ENCODE measurements at places on chromosomes 13 and 19.

- no peak for DNase-seq
Observed at GRCh38 chr19:52214241-52214640, 24.4 kb downstream of the PPP2R1A start.

GRCh38 chr13:53088871-53089270, 60.3 kb downstream of the OLFM4 start:
- DNase-seq = no peak

- peak; percentile 96 for DNase-seq
Observed at GRCh38 chr19:7868671-7869452, 5.3 kb downstream of the PRR36 start.

DNA sequence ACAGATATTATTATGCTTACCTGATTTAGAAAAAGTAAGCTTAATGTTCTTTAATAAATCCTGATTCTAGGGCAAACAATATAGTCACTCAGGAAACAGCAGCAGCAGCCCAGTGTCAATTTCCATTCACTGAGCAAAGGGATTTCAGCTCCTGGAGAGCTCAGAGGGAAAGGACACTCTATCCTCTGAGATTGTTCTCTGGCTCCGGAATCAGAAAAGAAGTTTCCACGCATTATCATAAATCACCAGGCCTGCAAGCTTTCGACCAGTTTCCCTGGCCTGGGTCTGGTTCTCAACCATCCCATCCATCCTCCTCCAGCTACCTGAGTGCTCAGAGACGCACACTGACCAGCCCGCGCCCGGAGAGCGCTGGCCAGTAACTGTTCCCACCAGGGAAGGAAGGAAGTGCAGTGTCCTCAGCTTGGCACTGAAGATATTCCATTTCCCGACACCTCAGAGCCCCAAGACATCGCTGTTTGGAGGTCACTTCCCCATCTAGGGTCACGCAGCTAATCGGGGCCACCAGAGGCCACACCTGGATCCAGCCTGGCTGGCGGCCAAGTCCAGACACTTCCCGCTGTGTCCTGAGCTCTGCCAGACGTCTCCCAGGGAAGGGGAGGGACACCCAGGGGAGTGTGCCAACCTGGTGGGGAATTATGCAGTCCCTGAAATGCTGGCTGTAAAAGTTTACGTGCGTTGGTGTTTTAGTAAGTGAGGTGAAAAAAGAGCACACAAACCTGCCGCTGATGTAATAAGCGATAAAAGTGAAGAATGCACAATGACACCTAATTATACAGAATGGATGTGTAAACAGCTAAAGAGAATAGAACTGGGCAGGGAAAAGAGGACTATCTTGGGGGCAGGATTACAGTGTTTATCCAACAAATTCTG, 29.1 kb downstream of the EPS15L1 start:
- no peak for DNase-seq

DNA sequence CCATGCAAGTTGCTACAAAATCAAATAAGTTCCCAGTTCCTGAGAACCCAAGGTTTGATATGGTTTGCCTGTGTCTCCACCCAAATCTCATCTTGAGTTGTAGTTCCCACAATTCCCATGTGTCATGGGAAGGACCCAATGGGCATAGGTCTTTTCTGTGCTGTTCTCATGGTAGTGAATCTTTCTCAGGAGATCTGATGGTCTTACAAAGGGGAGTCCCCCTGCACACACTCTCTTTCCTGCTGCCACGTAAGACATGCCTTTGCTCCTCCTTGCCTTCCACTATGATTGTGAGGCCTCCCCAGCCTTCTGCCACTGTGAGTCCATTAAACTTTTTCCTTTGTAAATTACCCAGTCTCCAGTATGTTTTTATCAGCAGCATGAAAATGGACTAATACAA, 28.5 kb upstream of the TSHZ3 start:
- DNase-seq = no peak

- no peak for DNase-seq
Observed at GRCh38 chr13:97027162-97027554, 32.9 kb upstream of the OXGR1 start.

DNA sequence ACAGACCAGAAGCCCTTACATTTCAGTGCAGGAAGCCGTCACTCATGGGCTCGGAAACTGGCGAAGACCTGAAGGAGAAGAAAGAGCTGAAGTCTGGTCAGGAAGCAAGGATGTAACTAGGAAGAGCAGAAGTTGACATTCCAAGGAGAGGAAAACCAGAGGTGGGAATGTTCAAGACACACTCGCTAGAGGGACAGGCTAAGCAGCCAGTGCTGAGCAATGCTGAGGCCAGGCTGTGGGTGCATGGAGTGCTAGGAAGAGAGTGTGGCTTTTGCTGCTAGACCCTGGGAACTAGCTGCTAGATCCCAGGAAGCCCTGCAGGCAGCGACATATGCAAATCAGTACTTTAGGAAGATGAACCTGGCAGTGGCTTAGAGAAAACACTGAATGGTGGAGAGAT, 12.1 kb upstream of the URAD start:
- no peak for DNase-seq

DNA sequence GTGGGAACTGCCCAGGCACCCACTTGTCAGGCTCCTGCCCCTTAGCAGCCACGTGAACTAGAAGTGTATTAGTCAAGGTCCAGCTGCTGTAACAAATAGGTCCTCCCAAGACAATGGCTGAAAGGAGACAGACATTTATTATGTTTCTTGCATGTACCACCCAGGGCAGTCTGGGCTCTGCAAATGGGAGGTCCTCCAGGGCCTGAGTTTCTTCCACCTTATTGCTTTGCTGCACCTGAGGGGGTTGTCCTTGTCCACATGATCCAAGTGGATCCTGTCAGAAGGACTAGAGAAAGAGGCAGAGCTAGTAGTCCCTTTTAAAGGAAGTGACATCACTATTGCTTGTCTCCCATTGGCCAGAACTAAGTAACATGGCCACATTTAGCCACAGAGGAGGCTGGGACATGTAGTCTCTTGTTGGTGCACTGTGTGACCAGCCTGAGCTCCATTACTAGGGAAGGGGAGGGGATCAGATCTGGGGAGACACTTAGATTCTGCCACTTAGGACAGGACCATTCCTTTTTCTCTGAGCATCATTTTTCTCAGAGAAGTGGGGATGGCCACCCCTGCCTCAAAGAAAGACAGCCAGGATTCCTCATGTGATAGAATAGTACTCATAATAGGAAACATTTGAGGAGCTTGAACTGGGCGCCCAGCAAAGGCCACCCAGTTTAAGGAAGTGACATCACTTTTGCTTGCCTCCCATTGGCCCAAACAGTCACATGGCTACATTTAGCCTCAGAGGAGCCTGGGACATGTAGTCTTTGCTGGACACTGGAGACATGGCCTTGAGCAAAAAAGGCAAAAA, 15.1 kb downstream of the CC2D1A start:
- DNase-seq = peak; percentile 80

DNA sequence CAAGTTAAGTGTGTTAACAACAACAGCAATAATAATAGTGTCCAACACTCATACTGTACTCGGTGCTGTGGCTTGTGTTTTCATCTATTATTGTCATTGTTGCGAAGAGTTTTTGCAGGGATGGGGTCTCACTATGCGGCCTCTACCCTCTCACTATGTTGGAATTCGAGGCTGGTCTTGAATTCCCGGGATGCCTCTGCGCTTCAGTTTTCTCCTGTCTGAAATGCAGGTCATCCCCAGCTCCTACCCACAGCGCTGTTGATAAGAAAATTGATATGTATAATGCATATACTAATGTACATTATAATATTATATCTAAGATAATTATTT, 4.9 kb upstream of the SBK3 start:
- no peak for DNase-seq

GRCh38 chr19:610801-611480, 21.3 kb downstream of the HCN2 start:
- DNase-seq = peak; percentile 93

DNA sequence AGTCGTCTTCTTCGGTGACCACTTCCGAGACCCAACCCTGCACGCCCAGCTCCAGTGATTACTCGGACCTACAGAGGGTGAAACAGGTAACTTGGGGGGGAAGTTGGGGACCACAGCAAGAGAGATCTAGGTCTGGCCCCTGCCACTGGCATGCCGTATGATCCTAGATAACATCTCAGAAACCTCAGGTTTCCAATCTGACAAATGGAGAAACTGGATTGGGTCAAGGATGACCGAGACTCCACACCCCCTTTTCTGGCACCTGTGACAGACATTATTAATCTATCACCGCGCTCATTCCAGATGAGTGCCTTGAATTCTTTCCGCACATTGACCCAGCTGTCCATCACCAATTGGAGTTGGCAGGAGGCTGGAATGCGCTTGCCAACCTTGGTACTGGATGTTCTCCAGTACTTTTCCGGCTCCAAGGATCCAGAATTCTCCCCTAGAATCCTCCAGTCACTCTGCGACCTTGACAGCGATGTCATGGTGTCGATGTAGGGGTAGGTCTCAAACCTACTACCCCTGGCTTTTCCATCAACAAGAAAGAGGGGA, 17.4 kb downstream of the VASP start:
- no peak for DNase-seq

All from NB4 (cell line).